ENCODE measurements at places on chromosomes 16 and 17.

- DNase-seq, result no peak
These were observed 540.4 kb upstream of the CDH11 start for GRCh38 chr16:65662256-65662655.

DNA sequence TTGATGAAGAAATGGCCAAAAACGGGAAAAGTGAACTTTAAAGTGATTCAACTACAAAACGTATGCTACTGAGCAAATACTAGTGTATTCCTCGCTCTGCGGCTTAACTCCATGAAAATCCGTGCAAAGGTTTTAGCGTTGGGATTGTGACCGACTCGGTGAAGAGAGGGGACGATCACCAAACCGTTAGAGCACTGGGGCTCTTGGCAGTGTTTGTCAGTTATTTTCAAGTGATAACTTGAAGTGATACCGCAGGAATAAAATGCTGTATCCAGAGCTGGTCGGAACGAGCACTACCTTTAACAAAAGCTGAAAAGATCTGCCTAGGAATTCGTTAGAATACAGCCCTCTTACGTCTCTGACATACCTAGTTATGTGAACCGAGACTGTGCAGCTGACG lies 773 bp upstream of the PPM1D start:
- DNase-seq, result no peak

- no peak for DNase-seq
These were observed 811 bp upstream of the MAP2K3 start for GRCh38 chr17:21283482-21284318.

- no peak for DNase-seq
These were observed 170.8 kb upstream of the ASIC2 start for GRCh38 chr17:33463887-33464286.

DNA sequence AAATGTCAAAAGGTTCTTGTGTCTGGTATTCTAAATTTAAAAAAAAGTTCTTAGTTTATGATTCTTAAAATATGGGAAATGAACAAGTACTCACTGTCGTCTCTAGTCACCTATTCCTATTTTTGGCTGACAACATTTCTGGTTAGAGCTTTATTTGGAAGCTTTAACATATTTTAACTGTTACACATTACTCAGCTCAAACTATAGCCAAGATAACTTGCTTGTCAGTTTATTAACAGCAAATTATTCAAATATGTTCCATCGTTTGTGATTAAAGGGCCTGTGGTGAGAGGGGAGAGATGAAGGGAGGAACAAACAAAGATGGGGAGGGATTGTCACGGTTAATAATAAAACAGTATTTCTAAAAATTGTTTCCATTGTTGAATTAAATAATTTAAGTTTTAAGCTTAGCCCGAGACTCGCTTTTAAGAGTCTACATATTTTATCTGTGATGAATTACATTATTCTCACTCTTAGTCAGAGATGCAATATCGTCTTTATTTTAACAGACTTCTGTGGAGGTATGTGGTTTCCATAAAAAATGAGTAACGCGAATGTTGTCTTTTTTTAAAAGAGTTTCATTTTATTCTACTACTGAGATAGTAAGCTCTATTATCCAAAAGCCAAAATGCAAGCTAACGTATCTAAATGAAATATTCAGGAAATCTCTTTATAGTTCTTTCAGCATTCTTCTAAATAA lies 321.9 kb upstream of the PMFBP1 start:
- no peak for DNase-seq

DNA sequence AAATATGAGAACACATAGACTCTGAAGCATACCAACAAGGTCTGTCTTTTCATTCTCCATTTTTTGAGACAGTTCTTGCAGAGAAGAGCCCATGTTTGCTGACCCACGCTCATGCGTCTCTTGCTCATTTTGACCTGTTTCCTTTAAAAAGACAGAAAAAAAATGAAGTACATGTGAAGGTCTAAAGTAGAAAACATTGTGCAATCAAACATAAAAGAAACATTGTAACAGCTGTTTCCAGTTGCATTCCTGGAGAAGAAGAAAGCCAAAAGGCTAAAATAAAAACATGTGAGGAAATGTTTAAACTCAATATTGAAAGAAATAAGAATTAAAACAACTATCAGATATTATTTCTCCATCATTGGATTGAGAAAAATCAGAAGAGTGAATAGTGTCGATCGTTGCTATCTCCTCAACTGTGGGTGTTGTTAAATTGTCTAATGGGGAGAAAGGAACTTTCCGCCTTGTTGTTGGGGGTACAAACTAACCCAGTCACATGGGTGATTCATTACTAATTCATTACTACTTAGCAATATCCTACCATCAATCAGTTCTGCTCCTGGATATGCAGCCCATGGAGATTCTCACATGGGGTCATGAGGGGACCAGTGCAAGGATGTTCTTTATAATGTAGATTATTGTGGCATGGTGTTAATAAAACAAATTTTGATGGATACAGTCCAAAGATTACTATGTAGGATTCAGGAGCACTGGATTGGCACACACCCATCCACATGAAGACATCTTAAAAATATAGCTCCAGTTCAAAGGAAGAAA lies 9.5 kb downstream of the ABCA9 start:
- no peak for DNase-seq

DNA sequence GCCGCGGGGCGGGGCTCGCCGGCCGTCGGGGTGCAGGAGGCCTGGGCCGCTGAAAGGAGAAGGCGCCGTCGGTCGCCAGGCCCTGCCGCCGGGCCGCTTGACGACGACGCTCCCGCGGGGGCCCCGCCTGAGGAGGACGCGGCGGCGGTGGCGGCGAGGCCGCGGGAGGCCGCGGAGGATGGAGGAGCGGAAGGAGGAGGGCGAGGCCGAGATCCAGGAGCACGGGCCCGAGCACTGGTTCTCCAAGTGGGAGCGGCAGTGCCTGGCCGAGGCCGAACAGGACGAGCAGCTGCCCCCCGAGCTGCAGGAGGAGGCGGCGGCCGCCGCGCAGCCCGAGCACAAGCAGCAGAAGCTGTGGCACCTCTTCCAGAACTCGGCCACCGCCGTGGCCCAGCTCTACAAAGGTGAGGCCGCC lies 430 bp downstream of the HAPSTR1 start:
- DNase-seq, result peak; percentile 29

- no peak for DNase-seq
These were observed 562 bp downstream of the ZC3H7A start for GRCh38 chr16:11796227-11797165.

DNA sequence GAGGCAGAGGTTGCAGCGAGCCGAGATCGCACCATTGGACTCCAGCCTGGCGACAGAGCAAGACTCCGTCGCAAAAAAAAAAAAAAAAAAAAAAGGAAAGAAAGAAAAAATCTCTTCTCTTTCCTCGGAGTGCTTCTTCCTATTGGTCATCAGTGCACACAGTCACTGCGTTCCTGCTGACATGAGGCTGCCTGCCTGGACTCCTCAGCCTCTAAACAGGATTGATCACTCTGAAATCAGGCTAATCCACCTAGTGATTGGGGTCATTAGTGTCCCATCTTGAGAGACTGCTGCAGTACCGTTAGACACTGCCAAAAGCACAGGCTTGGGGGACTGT lies 30.8 kb downstream of the PLCD3 start:
- DNase-seq, result no peak

DNA sequence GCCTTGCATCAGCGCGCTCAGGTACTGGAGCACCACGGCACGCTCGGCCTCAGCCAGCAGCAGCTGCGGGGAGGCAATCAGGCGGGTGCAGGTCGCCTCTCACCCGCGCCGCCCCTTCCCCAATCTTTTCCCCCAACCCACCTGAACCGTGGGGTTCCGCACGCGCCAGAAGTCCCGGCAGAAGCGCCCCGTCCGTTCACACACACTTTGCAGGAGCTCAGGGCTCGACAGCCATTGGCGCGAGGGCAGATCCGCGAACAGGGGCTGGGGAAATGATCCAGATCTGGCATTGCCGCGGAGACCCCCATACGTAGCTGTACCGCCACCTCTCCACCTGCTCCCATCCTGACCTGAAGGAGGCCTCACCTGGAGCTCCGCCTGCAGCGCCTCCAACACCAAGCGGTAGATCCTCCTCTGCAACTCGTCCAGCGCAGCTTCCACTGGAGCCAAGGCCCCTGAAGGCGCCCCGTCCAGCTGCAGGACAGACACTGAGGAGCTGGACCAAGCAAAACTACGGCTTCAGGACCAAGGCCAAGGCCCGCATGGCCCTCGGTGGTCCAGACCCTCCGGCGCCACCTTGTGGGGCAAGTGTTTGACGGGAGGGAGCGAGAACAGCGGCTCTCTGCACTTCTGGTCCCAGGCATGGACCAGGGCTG lies 1.4 kb upstream of the MATCAP1 start:
- DNase-seq, result peak; percentile 66

- no peak for DNase-seq
These were observed 56.7 kb downstream of the ZNF423 start for GRCh38 chr16:49799172-49799571.

DNA sequence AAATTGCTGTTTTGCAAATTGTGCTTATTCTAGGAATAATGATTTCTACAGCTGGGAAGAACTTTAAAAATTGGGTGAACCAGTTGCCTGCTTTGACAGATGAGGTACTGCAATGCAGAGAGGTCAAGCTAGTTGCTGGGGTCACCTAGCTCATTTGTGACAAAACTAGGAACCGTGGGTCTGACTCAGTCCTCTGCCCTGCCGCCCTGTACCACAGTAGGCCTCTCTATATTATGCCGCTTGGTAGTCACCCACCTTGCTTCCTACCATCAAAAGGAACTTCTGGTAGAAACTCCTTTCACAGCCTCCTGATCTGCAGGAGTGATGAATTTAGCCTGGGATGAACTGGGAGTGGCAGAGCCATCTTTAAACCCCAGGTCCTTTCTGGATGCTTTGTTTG lies 105.7 kb downstream of the PITPNC1 start:
- no peak for DNase-seq

GRCh38 chr17:81429821-81430551 lies 34.7 kb downstream of the BAHCC1 start:
- no peak for DNase-seq

Data from activated CD4-positive, alpha-beta T cell treated with anti-CD3 and anti-CD28 coated beads for 1 hour (primary cell).